ENCODE measurements at places on chromosomes 12 and 14. TPM values are rescaled to one million over a fixed set of nuclear protein-coding genes. Genes with fewer than 3 reads are reported as not detected.

The P2RX2 gene
- polyA plus RNA-seq, result 2.2 TPM

The NPFF gene
- 0.12 TPM for polyA plus RNA-seq

The LBHD2 gene
- not detected for polyA plus RNA-seq

The TPPP2 gene
- not detected for polyA plus RNA-seq

The SPATS2 gene
- polyA plus RNA-seq, result 5.3 TPM

The PAWR gene
- polyA plus RNA-seq, result 38.6 TPM

The ATXN7L3B gene
- polyA plus RNA-seq, result 7.5 TPM

The RAD9B gene
- 0.28 TPM for polyA plus RNA-seq

The KIF26A gene
- polyA plus RNA-seq, result 1.8 TPM

The ASB2 gene
- 4.5 TPM for polyA plus RNA-seq

The SIX6 gene
- not detected for polyA plus RNA-seq

The USP44 gene
- polyA plus RNA-seq, result 0.44 TPM

The RD3L gene
- not detected for polyA plus RNA-seq

The CMKLR1 gene
- polyA plus RNA-seq, result 0.24 TPM

The CCDC198 gene
- not detected for polyA plus RNA-seq

The DPPA3 gene
- not detected for polyA plus RNA-seq

The GPR137C gene
- 0.11 TPM for polyA plus RNA-seq

The MMP19 gene
- polyA plus RNA-seq, result 0.76 TPM

The COX6A1 gene
- 1,119 TPM for polyA plus RNA-seq

The ETNK1 gene
- polyA plus RNA-seq, result 21.8 TPM

The NOXRED1 gene
- 0.22 TPM for polyA plus RNA-seq

The AICDA gene
- polyA plus RNA-seq, result not detected

The RPGRIP1 gene
- polyA plus RNA-seq, result 0.14 TPM

The MAP1LC3B2 gene
- 1.9 TPM for polyA plus RNA-seq

The DIO3 gene
- 0.64 TPM for polyA plus RNA-seq

The KCNC2 gene
- 0.04 TPM for polyA plus RNA-seq

The CAPZA3 gene
- 0.06 TPM for polyA plus RNA-seq

The ZNF385A gene
- 44.6 TPM for polyA plus RNA-seq

The RNF41 gene
- polyA plus RNA-seq, result 17.5 TPM

The ERGIC2 gene
- 29.2 TPM for polyA plus RNA-seq

The EFS gene
- 23.1 TPM for polyA plus RNA-seq

The FAM90A1 gene
- 0.18 TPM for polyA plus RNA-seq

The RNASE3 gene
- polyA plus RNA-seq, result not detected

The POTEG gene
- polyA plus RNA-seq, result not detected

The CLEC1B gene
- not detected for polyA plus RNA-seq

The RNF212B gene
- not detected for polyA plus RNA-seq

The ETFBKMT gene
- polyA plus RNA-seq, result 0.84 TPM

The GPR162 gene
- 2.5 TPM for polyA plus RNA-seq

The POTEM gene
- polyA plus RNA-seq, result not detected

The FMNL3 gene
- 1.7 TPM for polyA plus RNA-seq

The DAO gene
- not detected for polyA plus RNA-seq

The TSPAN19 gene
- not detected for polyA plus RNA-seq

The ASIC1 gene
- 2.1 TPM for polyA plus RNA-seq

The ANG gene
- 8.4 TPM for polyA plus RNA-seq

The PIK3C2G gene
- polyA plus RNA-seq, result 2.1 TPM

The ULK1 gene
- polyA plus RNA-seq, result 11.5 TPM

The ITGB7 gene
- polyA plus RNA-seq, result 7.5 TPM

The CLMN gene
- polyA plus RNA-seq, result 1.6 TPM

The ACSS3 gene
- 0.31 TPM for polyA plus RNA-seq

The ABCB9 gene
- polyA plus RNA-seq, result 4.4 TPM

The REP15 gene
- 1.6 TPM for polyA plus RNA-seq

The PSMA3 gene
- 143 TPM for polyA plus RNA-seq

The BHLHE41 gene
- polyA plus RNA-seq, result 1.5 TPM

The TSPAN11 gene
- 0.42 TPM for polyA plus RNA-seq
